ENCODE measurements at places on chromosomes 1 and 21. TPM values are rescaled to one million over a fixed set of nuclear protein-coding genes. Genes with fewer than 3 reads are reported as not detected.

DNA sequence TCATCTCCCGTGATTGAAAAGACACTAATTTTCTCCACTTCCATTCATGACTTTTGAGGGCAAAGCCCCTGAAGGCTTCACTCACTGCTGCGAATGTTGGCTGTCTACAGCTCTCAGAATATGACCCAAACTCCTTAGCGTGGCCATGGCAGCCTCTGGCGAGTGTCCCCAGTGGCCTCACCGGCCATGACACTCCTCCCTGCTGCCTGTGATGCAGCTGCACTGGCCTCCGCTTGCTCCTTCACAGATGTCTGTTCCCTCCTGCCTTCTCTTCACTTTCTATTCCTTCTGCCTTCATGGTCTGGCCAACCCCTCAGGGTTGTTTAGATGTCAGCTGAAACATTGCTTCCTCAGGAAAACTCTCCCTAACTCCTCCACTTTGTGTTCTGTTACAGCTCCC, 30.8 kb upstream of the PTPRF start:
- no peak for DNase-seq
- no peak overlapping the region for H3K27ac ChIP-seq
- no peaks in the 10 kb centered on the region for H3K27me3 ChIP-seq
- H3K4me1 ChIP-seq = no peaks in the 10 kb centered on the region
- no peaks in the 10 kb centered on the region for H3K36me3 ChIP-seq

DNA sequence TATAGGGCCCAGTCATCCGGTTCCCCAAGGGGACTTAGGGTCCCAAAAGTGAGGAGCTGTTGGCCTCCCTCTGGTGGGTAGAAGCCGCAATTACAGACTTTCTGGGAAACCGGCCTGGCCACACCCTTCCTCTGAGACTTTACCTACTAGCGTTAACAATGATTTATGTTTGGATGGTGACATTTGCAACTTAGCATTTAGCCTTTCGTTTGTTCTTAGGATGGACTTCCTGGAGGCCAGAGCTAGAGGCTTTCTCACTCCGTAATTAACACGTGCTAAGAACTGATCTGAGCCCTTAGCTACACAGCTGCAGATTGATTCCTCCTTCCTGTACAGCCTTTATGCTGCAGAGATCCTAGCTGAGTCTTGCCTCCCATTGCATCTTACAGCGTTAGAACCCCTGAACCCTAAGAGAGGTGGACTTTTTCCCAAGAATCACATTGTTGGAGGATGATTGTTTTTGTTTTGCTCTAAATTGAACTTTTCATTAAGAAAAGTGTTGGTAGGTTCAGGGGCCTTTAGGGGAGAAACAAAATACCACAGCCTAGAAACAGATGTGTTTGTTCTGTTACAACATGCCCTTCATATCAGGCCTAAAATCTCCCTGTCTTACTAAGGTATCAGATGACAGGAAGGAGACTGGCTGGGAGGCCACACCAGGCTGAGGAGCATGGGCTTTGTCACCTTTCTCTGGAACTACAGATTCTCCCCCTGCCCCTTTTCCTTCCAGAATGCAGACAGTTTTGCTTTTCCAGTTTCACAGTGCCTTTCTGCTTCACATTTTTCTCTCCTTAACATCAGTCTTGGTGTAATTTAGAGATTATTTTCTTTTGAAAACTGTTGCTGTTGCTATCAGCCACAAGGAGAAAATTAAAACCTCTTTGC, 1.9 kb downstream of the S100A11 start:
- H3K4me1 ChIP-seq = peaks cover 47% of the 10 kb centered on the region
- peak overlapping the region; percentile 98 for H3K27ac ChIP-seq
- DNase-seq = peak; percentile 72
- no peaks in the 10 kb centered on the region for H3K27me3 ChIP-seq
- peaks cover 25% of the 10 kb centered on the region for H3K36me3 ChIP-seq
- H3K4me3 ChIP-seq = peak overlapping the region; percentile 75

DNA sequence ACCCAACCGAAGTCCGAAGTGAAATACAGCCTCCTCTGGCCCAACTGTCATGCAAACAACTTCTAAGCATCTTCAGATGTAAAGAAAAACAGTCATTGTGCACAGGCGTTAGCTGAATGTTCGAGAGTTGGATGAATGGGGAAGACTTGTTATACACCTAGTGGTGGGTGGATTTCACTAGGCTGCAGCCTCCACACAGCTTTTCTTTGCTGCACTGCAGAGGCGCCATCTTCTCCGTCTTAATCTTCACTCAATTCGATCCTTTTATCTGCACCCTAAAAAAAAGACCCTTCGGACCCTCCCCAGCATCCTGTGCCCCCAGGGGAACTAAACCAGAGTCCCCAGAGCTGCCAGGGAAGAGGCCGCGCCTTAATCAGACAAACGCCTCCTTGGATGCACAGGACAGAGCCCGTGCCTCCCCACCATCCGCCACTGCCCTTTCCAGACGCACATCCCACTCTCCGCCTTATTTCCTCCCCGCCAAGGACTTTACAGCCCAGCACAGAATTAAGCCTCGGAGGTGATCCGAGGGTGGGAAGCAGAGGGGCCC, 1.4 kb downstream of the APP start:
- H3K4me3 ChIP-seq = peak overlapping the region; percentile 92
- no peak for DNase-seq
- no peaks in the 10 kb centered on the region for H3K36me3 ChIP-seq
- peaks cover 2% of the 10 kb centered on the region for H3K27me3 ChIP-seq
- H3K27ac ChIP-seq = peak overlapping the region; percentile 82

DNA sequence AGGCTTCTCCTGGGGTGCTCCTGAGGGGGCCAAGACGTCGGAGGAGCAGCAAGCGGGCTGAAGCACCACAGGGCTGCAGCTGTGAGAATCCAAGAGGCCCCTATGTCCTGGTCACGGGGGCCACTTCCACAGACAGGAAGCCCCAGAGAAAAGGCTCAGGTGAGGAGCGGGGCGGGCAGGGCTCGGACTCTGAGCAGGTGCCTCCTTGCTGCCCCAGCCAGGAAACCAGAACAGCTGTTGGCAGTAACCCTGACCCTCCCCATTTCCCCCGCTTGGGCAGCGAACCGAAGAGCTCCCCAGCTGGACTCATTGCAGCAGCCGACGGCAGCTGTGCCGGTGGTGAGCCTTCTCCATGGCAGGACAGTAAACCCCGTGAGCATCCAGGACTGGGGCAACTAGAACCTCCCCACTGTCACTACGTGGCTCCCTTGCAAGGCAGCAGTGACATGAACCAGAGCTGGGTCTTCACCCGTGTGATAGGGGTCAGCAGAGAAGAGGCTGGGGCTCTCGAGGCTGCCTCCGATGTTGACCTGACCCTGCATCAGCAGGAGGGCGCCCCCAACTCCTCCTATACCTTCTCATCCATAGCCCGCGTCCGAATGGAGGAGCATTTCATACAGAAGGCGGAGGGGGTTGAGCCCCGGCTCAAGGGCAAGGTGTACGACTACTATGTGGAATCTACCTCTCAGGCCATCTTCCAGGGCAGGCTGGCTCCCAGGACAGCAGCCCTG, 625 bp downstream of the KLHDC7A start:
- no peaks in the 10 kb centered on the region for H3K27me3 ChIP-seq
- no peaks in the 10 kb centered on the region for H3K36me3 ChIP-seq
- no peak overlapping the region for H3K27ac ChIP-seq
- H3K4me1 ChIP-seq = no peaks in the 10 kb centered on the region
- DNase-seq = no peak

DNA sequence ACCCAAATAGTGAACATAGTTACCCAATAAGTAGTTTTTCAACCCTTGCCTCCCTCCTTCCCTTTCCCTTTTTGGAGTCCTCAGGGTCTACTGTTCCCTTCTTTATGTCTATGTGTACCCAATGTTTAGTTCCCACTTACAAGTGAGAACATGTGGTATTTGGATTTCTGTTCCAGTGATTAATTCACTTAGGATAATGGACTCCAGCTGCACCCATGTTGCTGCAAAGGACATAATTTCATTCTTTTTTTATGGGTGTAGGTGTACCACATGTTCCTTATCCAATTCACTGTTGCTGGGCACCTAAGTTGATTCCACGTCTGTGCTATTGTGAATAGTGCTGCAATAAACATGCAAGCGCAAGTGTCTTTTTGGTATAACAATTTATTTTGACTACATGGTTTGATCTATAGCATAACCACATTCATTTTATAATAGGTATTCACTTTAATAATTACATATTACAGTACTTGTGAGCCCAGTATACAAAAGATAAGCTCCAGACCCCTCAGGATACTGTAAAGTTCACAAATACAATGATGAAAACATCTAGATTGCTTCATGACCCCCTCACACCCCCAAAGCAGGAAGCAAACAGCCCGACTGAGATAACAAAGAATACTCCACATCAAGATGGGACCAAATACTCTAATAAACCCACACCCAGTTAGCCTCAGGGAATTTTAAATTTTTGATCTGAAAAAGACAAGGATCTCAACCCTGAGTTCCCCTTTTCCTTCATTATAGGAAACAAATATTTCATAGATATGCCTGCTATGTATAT, 45.3 kb downstream of the PUM1 start:
- DNase-seq = no peak
- no peaks in the 10 kb centered on the region for H3K4me1 ChIP-seq
- peaks cover 5% of the 10 kb centered on the region for H3K36me3 ChIP-seq

KRTAP10-8 gene
- total RNA-seq = not detected

DNA sequence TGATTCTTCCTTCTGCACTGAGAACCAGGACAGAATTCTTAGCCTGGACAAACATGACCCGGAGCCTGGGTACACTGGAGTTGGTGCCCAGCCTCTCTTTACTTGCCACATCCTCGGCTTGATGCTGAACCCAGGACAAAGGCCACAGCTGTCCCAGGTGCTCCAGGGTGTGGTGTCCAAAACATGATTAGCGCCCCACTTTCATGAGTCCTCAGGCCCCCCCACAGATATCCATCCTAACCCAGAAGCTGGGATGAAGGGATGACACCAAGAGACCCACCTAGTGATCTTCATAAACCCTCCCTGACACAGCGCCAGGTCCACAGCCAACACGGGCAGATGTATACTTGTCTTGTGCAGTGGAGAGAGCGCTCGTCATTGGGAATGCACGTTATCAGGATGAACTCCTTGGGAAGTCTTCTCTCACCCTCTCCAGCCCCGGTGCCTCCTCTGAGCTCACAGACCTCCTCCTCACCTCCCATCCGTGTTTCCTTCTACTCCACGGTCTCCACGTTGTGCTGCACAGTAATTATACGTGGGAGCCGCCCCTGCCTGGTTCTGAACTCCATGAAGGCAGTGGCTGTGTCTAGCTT, 3.6 kb downstream of the ABCA4 start:
- no peak overlapping the region for H3K27ac ChIP-seq
- no peak overlapping the region for H3K4me3 ChIP-seq
- H3K36me3 ChIP-seq = no peaks in the 10 kb centered on the region
- no peaks in the 10 kb centered on the region for H3K27me3 ChIP-seq

DNA sequence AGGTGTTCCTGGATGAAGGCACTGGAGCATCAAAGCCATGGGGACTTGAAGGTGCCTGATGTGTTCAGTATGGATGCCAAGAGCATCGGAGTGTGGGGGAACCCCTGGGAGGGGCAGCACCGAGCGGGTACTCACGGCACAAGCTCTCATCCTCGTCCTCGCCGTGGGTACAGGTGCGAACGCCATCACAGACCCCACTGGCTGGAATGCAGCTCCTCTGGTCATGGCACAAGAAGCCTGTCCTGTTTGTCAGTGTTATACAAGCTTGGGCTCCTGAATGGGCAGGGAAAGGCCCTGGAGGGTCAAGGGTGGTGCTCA, 6.0 kb downstream of the LDLRAD1 start:
- no peaks in the 10 kb centered on the region for H3K27me3 ChIP-seq
- DNase-seq = no peak
- H3K27ac ChIP-seq = no peak overlapping the region
- no peaks in the 10 kb centered on the region for H3K4me1 ChIP-seq
- H3K4me3 ChIP-seq = no peak overlapping the region

LCE2B gene
- total RNA-seq = 0.09 TPM

GRCh38 chr1:35097224-35097623, 18.0 kb downstream of the ZMYM1 start:
- H3K4me3 ChIP-seq = no peak overlapping the region
- H3K27me3 ChIP-seq = no peaks in the 10 kb centered on the region
- no peak overlapping the region for H3K27ac ChIP-seq
- peak; percentile 30 for DNase-seq
- H3K4me1 ChIP-seq = no peaks in the 10 kb centered on the region

- no peak for DNase-seq
- no peaks in the 10 kb centered on the region for H3K4me1 ChIP-seq
- no peak overlapping the region for H3K4me3 ChIP-seq
- H3K27ac ChIP-seq = no peak overlapping the region
- no peaks in the 10 kb centered on the region for H3K27me3 ChIP-seq
- no peaks in the 10 kb centered on the region for H3K36me3 ChIP-seq
Measured at GRCh38 chr1:85375493-85375892, 89.5 kb downstream of the DDAH1 start.

DNA sequence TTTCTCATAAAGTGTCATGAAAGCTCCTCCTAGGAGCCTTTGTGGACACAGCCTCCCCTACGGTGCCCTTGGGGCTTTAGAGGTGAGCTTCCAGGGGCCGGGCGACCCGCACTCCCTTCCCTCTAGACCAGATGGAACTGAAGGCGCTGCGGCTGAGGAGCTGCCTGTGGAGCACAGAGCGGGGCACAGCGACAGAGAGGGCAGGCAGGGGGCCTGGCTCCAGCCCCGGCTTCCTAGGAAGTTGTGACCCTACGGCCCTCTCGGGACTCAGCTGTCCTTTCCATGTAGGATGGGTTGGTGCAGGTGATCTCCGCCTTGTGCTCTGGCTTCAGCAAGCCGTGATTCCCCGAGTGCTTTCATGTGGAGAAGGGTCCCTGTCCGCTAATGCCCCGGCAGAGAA, 23.6 kb upstream of the NEK2 start:
- peaks cover 9% of the 10 kb centered on the region for H3K27me3 ChIP-seq
- H3K4me1 ChIP-seq = peaks cover 2% of the 10 kb centered on the region
- H3K27ac ChIP-seq = no peak overlapping the region
- DNase-seq = no peak
- H3K36me3 ChIP-seq = no peaks in the 10 kb centered on the region

DNA sequence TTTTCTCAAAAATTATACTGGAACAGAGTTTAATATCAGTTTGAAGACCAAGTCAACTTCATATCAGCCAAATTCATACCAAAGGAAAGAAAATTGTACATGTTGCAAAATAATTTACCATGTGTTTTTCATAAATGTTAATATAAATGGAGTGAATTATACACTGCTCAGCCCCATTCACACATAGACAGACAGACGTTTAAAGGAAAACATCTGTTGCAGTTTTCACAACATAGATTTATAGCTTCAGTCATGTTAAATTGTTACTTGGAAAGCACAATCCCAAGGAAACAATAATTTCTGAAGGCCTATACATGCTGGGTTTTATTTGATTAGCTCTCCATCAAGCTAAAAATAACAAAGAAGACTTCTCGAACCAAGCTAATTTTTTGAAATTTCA, 27.8 kb upstream of the HYI start:
- H3K4me1 ChIP-seq = no peaks in the 10 kb centered on the region
- no peak overlapping the region for H3K27ac ChIP-seq
- DNase-seq = no peak
- no peaks in the 10 kb centered on the region for H3K36me3 ChIP-seq

GRCh38 chr1:166471359-166471758, 304.6 kb upstream of the FAM78B start:
- H3K4me1 ChIP-seq = no peaks in the 10 kb centered on the region
- no peak overlapping the region for H3K4me3 ChIP-seq
- H3K36me3 ChIP-seq = no peaks in the 10 kb centered on the region
- DNase-seq = no peak
- no peak overlapping the region for H3K27ac ChIP-seq

- no peak for DNase-seq
- no peak overlapping the region for H3K27ac ChIP-seq
- no peaks in the 10 kb centered on the region for H3K27me3 ChIP-seq
- H3K4me3 ChIP-seq = no peak overlapping the region
Measured at GRCh38 chr21:44320847-44321246, 18.3 kb downstream of the CFAP410 start.

- H3K27me3 ChIP-seq = no peaks in the 10 kb centered on the region
- no peak for DNase-seq
- H3K4me1 ChIP-seq = peaks cover 14% of the 10 kb centered on the region
- H3K4me3 ChIP-seq = no peak overlapping the region
- H3K36me3 ChIP-seq = no peaks in the 10 kb centered on the region
- no peak overlapping the region for H3K27ac ChIP-seq
Measured at GRCh38 chr1:23779826-23780371, 1.7 kb downstream of the PITHD1 start.
